Liver (tissue), 10 donors: ENCODE measurements at places on chromosomes 3 and 15.

- DNase-seq, result no peak
Observed at GRCh38 chr3:116034794-116035193, 410.5 kb downstream of the LSAMP start.

GRCh38 chr15:68479870-68480269 is 47.9 kb upstream of the ITGA11 start:
- DNase-seq, result no peak

- DNase-seq, result no peak
Observed at GRCh38 chr3:115141033-115141757, 5.9 kb downstream of the ZBTB20 start.

- DNase-seq, result no peak
Observed at GRCh38 chr15:36905908-36906307, 194.4 kb downstream of the MEIS2 start.

DNA sequence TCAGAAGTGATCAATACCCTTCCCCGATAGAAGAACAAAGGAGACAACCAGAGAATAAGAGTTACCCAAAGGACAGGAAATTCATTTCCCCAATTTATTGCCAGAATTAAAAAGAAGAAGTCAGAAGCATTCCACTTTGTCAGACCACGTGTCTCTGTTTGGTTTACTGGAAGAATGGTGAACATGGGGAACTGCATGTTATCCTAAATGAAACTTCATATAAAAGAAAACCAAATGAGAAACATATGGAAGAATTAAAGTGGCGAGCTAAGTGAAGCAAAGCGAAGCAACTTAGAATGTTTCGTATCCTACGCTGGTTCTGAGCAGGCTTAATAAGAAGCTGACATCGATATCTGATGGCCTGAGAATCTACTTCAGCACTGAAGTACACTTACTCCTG is 190.7 kb downstream of the MAGI1 start:
- DNase-seq, result no peak

- DNase-seq, result no peak
Observed at GRCh38 chr3:132509506-132509905, 87.6 kb upstream of the ACKR4 start.

DNA sequence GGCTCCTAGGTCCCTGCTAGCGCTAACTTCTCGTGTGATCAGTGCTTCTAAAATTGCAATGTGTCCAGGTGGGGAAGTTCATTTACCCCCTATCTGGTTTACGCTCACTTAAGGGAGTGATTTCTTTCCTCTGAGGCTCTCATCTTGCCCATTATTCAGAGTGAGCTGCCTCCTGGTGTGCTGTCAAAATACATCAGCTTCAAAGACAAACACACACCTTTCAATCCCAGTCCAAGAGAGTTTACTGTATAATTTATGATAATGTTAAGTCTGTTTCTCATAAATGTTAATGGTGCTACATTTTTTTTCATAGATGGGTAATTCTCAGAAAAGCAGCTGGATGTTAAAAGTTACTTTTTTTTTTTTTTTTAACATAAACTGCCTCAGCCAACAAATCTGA is 112.3 kb downstream of the RORA start:
- DNase-seq, result no peak

GRCh38 chr3:100993309-100993708 is at the start of gene ABI3BP:
TSS of gene ABI3BP (minus strand) at chr3:100993421. CDS start at chr3:100993384, 37 bp downstream.
- DNase-seq, result peak; percentile 45

GRCh38 chr3:149004622-149005021 is 13.3 kb downstream of the GYG1 start:
- no peak for DNase-seq

- DNase-seq, result no peak
Observed at GRCh38 chr3:58274027-58274614, 31.9 kb upstream of the RPP14 start.

DNA sequence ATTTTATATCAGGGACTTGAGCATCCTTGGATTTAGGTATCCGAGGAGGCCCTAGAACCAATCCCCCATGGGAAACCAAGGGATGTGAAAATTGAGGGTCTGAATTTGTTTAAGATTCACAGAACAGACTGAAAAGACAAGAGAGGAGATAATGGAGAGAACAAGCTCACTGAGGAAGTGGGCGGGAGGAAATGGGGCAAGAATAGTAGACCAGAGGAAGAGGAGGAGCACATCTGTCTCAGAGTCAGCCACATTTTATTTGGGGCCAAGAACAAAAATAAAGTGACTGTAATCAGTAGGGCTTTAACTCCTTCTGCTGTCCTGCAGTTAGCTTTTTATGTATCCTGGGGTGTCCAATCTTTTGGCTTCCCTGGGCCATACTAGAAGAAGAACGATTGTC is 63.8 kb downstream of the BLM start:
- no peak for DNase-seq

DNA sequence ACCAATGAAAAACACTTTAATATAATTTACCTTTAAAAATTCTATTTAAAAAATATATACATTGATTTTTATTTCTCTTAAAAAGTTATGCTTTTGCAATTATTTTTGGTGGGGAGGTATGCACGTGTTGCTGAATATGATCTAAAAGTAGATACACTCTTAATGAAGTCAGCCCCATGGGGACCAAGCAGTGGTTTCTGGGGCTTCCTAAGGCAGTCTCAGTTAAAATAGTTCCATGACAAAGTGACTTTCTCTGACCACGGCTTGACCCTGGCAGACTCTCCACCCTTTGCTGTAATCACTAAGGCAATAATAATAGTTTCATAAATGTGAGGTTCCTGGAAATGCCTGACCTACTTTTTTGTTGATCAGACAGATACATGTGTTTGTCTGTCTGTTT is 50.4 kb downstream of the CCR4 start:
- DNase-seq, result no peak

GRCh38 chr15:50676799-50677483 is 9.7 kb downstream of the TRPM7 start:
- DNase-seq, result no peak

GRCh38 chr15:31484986-31485385 is 158.4 kb downstream of the KLF13 start:
- DNase-seq, result no peak

- no peak for DNase-seq
Observed at GRCh38 chr3:58628823-58629562, 37.6 kb downstream of the FAM3D start.

DNA sequence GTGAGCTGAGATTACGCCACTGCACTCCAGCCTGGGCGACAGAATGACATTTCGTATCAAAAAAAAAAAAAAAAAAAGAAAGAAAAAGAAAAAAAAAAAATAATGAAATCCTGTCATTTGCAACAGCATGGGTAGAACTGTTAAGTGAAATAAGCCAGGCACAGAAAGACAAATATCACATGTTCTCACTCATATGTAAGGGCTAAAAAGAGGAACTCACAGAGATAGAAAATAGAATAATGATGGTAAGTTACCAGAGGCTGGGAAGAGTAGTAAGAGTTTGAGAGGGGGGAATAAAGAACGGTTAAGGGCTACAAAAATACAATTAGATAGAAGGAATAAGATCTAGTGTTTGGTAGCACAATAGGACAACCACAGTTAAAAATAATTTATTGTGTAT is 19.7 kb downstream of the DENND6A start:
- no peak for DNase-seq

GRCh38 chr3:14773691-14774128 is 45.1 kb upstream of the FGD5 start:
- DNase-seq, result peak; percentile 29

DNA sequence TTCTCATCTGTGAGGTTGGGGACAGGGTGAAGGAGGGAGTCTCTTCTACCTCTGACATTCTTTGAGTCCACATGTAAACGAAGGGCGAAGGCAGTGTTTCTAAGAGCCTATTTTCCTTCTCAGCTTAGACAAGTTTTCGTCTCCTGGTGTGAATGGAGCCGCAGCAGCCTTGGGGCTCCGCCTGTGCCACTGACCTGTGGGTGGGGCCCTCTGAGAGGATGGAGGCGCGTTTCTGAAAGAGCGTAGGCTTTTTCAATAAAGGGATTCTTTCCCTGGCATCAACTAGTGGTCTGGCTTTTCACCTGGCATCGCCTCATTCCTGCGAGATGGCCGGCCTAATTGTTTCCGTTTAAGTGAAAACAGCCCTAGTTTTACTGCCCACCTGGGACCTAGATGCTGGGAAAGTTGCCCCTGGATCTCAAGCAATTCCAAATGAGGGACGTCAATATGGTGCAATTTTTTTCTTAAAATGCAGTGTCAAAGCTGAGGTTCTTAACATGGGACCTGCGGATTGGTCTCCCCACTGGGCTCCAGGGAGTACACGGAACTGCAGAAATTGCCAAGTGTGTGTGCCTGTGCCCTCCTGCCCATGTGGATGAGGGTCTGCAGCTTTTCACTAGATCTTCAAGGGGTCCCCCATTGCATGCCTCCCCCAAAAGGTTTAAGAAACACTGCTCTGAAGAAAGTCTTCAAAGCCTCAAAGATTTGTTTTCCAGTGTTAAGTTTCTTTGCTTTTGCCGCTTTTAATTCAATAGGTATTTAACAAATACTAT is 958 bp downstream of the GLDN start:
- no peak for DNase-seq

- no peak for DNase-seq
Observed at GRCh38 chr3:64117483-64117882, 94.2 kb upstream of the PSMD6 start.

DNA sequence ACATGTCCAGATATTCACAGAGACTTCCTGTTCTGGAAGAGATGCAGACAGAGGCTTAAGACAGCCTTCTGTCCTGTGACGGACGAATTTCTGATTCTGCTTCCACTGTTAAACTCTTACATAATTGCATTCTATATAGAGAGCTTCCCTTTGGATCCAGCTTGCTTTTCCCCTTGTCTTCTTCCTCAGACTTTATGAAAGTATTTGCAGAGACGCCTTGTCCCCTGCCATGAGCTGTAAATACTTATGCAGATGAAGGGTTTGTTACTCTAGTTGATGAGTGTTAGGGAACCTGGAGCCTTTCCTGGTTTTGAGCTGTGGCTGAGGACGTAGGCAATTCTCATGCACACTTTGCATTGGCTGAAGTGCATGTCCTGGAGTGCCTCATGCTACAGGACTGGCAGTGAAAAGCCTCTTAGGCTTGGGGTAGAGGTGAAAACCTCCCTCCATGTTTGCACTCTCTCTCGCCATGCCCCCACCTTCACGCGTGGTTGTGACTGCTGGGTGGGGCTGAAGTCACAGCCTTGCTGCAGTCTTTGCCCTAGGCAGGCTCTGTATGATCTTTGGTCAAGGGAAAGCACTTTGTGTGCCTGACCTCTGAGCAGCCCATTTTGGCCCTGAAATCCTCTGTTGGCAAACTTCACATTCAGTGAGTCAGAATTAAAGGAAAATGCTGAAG is 286.6 kb downstream of the PTPRG start:
- DNase-seq, result peak; percentile 35

- no peak for DNase-seq
Observed at GRCh38 chr3:111928613-111929012, 50.2 kb upstream of the ABHD10 start.

DNA sequence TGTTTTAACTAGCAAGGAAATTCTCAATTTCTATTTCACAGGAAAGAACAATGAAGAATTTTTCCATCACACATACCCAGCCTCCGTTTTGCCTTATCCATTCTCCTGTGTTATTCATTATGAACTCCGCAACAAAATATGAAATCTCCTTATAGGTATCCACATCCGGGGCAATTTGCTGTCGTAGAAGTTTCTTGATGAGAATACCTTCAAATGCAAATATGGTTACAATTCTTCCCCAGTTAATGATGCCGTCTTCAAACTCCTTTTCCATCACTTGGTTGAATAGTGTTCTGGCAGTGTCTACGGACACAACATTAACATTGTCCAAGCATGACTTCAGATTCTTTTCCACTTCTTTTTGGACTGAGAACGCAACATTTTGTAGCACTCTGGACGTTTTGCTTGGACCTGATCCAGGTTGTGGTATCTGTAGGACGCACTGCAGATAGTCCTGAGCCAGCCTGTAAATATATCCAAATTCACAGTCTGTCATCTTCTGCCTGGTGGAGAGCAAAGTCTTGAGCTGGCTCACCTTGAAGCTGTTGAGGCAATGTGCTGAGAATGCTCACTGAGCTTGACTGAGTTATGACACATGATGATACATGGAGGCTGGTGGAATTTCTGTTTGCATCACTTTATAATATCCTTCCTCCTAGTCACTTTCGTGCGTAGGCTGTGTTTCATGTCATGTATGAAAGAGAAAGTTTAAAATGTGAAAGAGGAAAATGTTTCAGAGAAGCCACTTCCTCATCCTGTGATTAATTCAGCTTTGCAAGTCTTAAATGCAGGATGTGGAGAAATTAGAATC is at the start of gene BCL2A1:
BCL2A1 (minus strand) TSS at position 573 of the 811 bp plus-strand sequence; CDS start at position 496, 77 bp downstream.
- DNase-seq, result no peak

GRCh38 chr15:55279746-55280351 is 9.8 kb downstream of the RAB27A start:
- no peak for DNase-seq

DNA sequence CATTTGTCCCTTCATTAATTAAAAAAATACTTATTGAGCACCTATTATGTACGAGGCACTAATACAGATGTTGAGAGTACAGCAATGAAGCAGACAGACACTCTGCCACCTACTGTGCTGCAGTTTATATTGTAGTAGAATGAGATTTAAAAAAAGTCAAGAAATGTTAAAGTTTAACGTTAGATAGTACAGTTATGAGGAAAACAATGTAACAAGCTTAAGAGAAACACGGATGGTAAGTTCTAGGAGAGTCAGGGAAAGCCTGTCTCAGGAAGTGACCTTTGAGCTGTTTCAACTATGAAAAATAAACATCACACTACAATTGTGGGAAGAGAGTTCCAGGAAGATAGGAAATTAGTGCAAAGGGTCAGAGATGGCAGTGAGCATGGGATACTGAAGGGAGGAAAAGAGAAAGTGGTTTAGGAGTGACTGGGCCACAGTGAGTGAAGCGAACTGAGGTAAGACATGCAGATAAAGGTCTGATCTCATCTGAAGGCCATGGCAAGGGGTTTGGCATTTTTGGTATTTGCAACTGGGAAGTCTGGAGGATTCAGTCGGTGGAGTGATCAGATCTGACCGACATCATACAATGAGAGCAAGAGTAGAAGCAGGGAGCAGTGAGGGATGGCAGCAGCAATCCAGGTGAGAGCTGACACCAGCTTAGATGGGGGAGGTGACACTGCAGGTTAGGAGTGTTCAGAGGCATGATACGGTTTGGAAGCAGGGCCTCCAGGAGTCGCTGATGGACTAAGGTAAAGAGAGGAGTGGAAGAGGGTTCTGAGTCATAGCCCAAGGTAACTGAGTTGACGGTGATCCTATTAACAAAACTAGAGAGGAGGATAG is 28.5 kb downstream of the PLSCR4 start:
- DNase-seq, result peak; percentile 37

DNA sequence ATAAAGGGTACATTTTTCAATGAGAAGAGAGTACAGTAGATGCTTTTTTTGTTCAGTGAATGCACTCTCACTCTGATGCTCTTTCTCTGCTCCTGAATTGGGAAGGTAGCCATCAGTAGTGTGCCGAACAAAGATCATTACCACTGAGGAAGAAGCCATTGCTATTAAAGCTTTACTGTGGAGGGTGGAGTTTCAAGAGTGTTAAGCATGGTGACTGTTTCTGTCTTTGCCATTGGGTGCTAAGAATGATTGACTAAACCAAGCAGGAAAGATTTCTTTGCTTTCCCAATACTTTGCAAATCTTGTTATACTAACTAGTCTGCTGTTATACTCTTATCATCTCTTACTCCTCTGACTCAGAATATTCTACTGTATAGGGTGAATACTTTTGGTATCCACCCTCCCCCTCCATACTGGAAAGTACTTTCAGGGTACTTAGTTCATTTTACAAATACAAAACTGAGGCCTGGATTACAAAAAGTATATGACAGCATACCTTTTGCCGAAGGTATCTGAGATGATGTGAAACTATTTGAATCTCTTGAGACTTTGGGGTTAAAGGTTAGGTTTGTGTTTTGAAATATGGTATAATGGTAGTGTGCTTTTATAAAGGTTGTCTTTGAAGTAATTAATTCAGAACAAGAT is 1.7 kb downstream of the RAB11A start:
- no peak for DNase-seq

- no peak for DNase-seq
Observed at GRCh38 chr15:74502301-74502700, 38.7 kb upstream of the ARID3B start.
